ENCODE measurements at places on chromosomes 12 and 14.

GRCh38 chr12:77384941-77385340 lies 319.6 kb upstream of the E2F7 start:
- DNase-seq = no peak

- DNase-seq = no peak
Observed at GRCh38 chr14:101466456-101467180, 94.7 kb upstream of the DIO3 start.

DNA sequence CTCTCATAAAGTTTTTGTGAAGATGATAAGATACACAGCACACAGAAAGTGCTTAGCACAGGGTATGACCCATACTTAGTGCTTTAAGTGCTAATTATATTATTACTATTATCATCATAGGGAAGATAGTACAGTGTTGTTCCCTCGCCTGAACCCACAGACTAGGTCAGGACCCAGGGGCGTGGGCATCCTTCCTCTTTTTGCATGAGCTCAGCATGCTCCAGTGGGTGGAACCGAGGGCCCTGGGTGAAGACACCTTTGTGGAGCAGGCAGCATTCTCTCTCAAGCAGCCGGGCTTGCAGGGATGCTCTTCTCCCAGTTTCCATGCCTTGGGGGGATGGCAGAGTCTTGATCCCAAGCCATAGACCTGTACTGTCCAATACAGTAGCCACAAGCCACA lies 34.8 kb downstream of the CRACR2A start:
- no peak for DNase-seq

DNA sequence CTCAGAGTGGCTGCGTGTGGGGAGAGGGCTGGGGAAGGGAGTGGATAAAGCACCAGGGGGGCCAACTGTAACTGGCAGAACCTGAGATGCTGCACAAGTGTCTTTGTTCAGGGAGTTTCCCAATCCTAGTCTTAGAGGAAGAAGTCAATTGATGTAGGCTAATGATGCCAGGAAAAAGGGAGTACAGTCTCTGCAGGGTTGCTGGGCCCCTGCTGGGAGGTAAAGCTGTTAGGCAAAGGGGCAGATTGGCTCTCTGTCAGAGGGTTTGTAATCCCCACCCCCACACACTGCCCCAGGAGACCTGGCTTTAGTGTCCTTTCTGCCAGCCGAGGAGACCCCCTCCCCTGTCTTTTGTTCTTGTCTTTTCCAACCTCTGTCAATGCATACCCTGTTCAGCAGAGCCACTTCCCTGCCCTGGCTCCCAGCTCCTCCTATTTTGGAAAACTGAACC lies 178.4 kb downstream of the KCNA5 start:
- no peak for DNase-seq

DNA sequence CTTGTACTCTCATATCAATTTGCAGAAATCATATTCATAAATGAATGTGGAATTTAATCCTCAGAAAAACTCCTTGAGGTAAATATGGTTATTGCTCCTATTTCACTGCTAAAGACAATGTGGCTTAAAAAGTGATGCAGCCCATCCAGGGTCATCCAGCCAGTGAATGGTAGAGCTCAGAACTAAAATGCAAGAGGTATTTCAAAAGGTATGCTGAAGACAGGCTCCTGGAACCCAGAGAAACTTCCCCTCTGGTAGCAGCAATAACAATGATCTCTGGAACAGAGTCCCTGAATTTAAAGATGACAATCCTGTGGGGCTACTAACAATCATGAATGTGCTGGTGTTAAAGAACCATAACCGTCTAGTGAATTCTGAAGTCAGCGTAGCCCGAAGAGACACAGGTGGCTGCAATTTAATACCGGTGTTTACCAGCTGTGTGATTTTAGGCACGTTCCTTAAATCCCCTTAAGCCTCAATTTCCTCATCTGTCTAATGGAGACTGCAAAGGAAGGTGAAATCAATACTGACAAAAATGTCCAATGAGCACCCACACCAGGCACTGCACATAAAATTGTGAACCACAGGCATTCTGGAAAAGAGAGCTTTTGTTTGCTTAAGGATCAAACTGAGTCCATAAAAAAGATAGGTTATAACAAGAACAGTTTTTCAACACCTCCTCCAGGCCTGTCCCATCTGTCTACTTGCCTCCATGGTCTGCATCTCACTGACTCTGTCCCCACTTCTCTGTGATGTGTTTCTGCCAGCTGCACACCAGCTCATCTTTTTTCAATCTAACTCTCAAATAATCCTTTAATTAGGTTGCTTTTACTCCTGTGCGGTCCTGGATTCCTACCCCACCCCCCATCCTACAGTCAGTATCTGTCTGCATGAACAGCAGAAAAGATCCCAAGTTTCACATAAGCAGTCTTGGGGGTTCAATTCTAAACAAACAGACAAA lies 10.5 kb downstream of the TM7SF3 start:
- no peak for DNase-seq

Measured in stimulated activated CD8-positive, alpha-beta memory T cell treated with anti-CD3 and anti-CD28 coated beads, Interleukin-15, amount 100 ng/mL, for 48 hours (primary cell).